ENCODE measurements at places on chromosomes 13 and 19.

GRCh38 chr19:38512277-38512676 is 78.8 kb downstream of the RYR1 start:
- no peak for DNase-seq

GRCh38 chr19:14826006-14826405 is 9.0 kb downstream of the OR7A5 start:
- DNase-seq = no peak

- no peak for DNase-seq
Observed at GRCh38 chr19:4232614-4233281, 3.4 kb downstream of the EBI3 start.

DNA sequence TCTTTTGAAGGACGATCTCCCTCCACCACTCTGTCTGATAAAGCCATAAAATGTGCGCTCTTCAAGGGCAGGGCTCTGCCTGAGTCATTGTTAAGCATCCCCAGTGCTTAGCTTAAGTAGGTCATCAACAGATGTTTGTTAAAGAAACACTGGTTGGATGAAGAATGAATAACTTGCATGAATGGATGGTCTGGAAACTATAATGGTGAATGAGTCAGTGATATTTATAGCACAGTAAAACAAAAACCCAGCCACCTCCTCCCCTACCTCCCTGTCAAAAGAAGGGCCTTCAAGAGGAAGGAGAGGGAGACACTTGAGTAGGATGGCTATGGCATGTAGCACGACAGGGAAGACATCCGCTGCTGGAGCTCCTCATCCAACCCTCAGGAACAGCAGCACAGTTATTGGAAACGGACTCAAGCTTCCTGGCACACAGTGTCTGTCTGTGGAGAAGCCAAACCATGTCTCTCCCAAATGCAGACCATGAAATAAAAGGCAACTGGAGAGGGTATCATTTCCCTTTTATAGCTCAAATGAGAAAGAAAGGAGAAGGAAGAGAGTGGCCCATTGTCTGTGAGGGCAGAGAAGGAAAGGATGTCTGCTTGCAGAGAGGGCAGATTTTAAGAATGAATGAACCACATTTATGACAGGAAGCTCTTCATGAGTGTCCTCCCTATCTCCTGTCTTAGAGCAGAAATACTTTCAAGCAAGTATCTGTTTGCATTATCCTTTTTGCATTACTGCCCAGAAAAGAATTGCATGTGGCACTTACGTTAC is 183.5 kb upstream of the UBL3 start:
- DNase-seq = no peak

DNA sequence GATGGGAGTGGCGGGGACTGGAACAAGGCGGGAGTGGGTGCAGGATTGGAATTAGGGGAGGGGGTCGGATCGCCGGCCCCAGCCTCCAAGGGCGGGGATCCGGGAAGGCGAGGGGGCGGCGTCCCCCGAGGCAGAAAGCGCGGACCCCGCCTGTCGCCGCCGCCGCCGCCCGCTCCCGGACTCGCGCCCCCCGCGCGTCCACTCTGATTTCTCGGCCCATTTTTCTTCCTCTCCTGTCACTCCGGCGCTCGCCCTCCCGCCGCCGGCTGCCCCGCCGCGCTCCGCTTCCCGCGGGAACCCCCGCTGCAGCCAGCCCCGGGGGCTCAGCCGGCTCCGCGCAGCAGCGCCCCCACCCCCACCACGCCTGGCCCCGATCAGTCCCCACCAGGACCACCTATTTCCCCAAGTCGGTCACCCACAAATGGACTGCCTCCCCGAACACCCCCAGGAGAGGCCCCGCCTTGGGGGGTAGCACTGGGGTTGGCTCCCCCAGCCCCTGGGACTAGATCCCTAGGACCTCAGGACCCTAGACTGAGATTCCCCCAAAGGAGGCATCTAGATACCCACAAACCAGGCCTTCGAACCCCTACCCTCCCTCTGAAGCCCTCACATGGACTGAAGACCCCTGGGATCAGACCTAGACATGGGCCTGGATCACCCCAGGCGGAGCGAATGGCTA is 12.6 kb upstream of the ERFL start:
- no peak for DNase-seq

- no peak for DNase-seq
Observed at GRCh38 chr19:4588291-4588761, 28.8 kb upstream of the SEMA6B start.

GRCh38 chr13:88764103-88764502 is 1092.9 kb downstream of the SLITRK5 start:
- no peak for DNase-seq

- DNase-seq = no peak
Observed at GRCh38 chr13:109309625-109310363, 476.6 kb downstream of the IRS2 start.

DNA sequence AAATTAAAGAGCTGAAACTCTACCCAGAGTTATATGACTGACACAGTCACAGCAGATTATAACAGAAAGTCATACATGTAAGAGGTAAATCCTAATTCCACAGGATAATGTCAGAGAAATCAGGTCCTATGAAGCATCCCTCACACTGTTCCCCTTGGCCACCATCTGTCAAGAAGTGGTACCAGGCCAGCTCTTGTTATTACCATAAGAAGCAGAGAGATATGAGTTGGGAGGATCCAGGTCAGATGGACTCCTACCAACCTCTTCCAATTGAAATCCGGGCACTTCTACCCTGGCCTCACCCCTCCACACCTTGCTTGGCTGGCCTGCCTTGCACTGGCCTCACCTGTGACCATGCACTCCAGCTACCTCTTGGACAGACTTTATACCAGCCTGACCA is 353.2 kb downstream of the DNAJC15 start:
- no peak for DNase-seq

- no peak for DNase-seq
Observed at GRCh38 chr13:91719033-91719432, 320.6 kb downstream of the GPC5 start.

- no peak for DNase-seq
Observed at GRCh38 chr19:46404055-46404752, 9.2 kb downstream of the CCDC8 start.

DNA sequence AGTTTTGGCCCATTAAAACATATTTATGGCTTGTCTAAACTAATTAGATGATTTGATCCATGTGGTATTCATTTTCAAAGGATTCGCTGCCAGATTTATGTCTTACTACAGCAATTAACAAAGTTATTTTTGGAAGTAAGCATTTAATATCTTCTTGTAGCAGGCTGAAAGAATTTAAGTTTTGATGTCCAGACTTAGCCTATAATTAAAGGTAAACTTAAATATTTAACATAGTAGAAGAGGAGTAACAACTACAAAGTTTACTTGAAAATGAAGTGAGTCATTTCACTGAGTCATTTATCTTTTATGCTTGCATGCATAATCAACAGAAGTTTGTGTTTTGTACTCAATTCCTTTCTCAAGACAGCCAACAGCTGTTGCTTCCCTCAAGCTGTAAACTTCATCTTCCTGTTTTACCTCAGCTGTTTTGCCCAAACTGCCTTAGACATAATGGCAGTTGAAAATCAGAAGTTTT is 58.1 kb downstream of the EDNRB start:
- no peak for DNase-seq

Data from iPS DF 19.7 (cell line).